Breast epithelium (tissue), 4 donors: ENCODE measurements at places on chromosomes 3 and 15. TPM values are rescaled to one million over a fixed set of nuclear protein-coding genes. Genes with fewer than 3 reads are reported as not detected.
A peak's percentile ranks its signal among the peaks of the same experiment; 100 is the strongest.

DNA sequence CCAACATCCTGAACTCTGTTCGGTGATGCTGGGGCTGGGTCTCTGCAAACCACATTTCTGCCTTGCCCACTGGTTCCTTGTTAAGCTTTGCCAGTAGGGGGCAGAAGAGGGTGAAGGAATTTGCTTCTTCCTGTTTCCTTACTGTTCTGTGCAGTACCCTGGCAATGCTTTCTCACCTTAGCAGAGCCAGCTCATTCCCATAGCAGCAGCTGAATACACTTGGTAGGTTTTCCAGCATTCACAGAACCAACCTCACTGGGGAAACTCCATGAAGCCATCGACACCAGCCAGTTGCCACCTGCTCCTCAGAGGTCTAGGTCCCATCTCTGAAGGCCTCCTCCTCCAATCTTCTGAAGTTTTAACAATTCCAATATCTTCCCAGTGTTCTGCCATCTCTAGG lies 308.4 kb downstream of the PDCD6IP start:
- no peaks in the 10 kb centered on the region for H3K36me3 ChIP-seq
- no peak overlapping the region for H3K4me3 ChIP-seq
- no peaks in the 10 kb centered on the region for H3K27me3 ChIP-seq
- DNase-seq = no peak
- H3K4me1 ChIP-seq = no peaks in the 10 kb centered on the region

GRCh38 chr3:23728601-23729117 lies 77.1 kb upstream of the UBE2E1 start:
- H3K27me3 ChIP-seq = no peaks in the 10 kb centered on the region
- H3K4me1 ChIP-seq = no peaks in the 10 kb centered on the region
- no peak overlapping the region for H3K27ac ChIP-seq
- H3K4me3 ChIP-seq = no peak overlapping the region
- H3K36me3 ChIP-seq = no peaks in the 10 kb centered on the region

DNA sequence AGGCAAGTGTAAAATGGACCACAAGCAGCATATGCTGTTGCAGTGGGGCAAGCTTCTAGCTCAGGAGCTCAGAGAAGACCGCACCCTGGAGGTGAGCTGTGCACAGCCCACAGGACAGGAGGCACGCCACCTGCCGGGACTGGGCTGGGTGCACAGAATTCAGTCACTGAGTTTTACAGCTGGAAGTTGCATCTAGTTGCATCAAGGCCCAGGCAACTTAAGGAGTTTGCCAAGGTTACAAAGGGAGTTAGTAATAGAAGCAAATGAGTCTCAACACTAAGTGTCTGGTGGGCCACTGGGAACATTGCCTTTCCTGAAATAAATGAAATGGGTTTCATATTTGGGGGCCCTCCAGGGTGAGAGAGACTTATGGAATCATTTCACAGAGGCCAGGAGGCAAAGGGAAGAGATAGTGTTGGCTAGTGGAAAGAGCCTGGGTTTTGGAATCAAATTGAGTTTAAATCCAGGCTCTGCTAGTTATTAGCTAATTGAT lies 36.0 kb upstream of the TIMP4 start:
- H3K4me3 ChIP-seq = no peak overlapping the region
- H3K36me3 ChIP-seq = no peaks in the 10 kb centered on the region
- no peaks in the 10 kb centered on the region for H3K27me3 ChIP-seq
- H3K4me1 ChIP-seq = no peaks in the 10 kb centered on the region
- DNase-seq = no peak

GRCh38 chr3:107525644-107526305 lies 3.0 kb downstream of the BBX start:
- no peaks in the 10 kb centered on the region for H3K27me3 ChIP-seq
- peak overlapping the region; percentile 91 for H3K4me3 ChIP-seq
- H3K4me1 ChIP-seq = no peaks in the 10 kb centered on the region
- H3K36me3 ChIP-seq = no peaks in the 10 kb centered on the region

DNA sequence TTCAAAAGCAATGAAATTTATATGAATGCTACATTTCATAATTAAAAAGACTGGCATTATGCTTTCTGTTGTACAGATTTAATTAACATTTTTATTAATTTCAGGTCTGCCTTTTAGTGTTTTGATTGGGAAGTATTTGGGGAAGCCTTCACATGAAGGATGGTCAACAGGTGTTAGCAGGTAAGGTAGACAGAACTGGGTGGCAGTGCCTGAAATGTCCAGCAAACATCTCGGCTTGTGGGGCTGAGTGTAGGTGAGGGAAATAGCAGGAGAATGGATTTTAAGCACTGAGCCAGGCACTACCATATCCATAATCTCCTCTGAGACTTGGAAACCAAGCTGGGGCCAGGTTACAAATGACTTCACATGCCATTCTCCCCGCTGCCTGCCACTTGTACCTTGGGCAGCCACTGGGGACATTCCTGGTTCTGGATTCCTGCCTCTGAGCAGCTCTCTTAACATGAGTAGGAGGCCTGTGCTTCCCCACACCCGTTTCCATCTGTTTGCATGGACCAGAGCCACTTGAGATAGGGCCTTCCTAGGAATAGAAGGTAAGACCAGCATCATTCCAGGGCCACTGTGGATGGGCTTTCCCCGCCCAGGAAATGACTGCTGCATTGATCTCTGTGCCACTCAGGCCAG lies 125.9 kb upstream of the HES1 start:
- no peaks in the 10 kb centered on the region for H3K36me3 ChIP-seq
- H3K27me3 ChIP-seq = no peaks in the 10 kb centered on the region
- no peak for DNase-seq
- H3K4me3 ChIP-seq = no peak overlapping the region
- no peaks in the 10 kb centered on the region for H3K4me1 ChIP-seq

GRCh38 chr15:80892414-80892813 lies 97.2 kb downstream of the MESD start:
- no peaks in the 10 kb centered on the region for H3K27me3 ChIP-seq
- no peak for DNase-seq
- no peak overlapping the region for H3K4me3 ChIP-seq

GRCh38 chr3:177374323-177374722 lies 177.0 kb upstream of the TBL1XR1 start:
- no peaks in the 10 kb centered on the region for H3K4me1 ChIP-seq
- H3K27ac ChIP-seq = no peak overlapping the region
- DNase-seq = no peak
- H3K36me3 ChIP-seq = no peaks in the 10 kb centered on the region
- H3K4me3 ChIP-seq = no peak overlapping the region

DNA sequence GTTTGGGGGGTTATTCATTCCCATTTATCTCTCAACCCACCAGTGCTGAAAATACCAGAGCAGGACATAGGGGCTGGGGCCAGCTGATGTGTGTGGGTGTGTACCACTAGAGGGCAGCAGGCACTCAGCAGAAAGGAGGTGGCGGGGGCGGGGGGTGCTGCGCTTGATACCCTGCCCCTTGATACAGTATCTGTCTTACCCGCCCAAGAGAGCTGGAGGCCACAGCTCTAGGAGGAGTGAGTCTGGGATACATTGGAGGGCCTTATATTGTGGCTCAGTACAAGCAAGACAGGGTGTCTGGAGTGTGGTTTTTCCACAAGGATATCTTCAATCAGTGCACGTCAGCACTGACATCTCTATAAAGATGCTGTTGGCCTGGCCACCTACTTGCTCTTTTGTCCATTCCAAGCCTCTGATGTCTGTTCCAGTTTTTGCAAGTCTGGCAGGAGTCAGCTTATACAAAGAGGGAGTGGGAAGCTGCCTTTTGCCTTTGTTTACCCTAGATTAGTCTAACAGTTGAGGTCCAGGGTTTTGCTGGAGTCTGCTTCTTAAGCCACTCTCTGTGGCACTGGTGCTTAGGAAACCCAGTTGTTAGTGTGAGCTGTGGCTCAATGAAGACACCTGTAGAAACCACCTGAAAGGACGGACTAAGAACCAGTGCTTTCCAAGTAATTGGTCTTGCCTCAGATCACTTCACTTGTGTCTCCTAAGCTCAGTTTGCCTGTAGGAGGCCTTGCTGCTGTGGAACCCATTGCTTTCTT lies 1.5 kb upstream of the RBM15B start:
- H3K4me1 ChIP-seq = peaks cover 39% of the 10 kb centered on the region
- no peak overlapping the region for H3K4me3 ChIP-seq
- H3K27ac ChIP-seq = no peak overlapping the region
- no peak for DNase-seq
- H3K36me3 ChIP-seq = no peaks in the 10 kb centered on the region

GRCh38 chr15:61281328-61281727 lies 52.2 kb upstream of the RORA start:
- H3K27me3 ChIP-seq = no peaks in the 10 kb centered on the region
- no peak overlapping the region for H3K4me3 ChIP-seq
- H3K4me1 ChIP-seq = no peaks in the 10 kb centered on the region
- DNase-seq = no peak
- no peaks in the 10 kb centered on the region for H3K36me3 ChIP-seq

- no peaks in the 10 kb centered on the region for H3K27me3 ChIP-seq
- DNase-seq = no peak
- no peak overlapping the region for H3K4me3 ChIP-seq
- H3K4me1 ChIP-seq = no peaks in the 10 kb centered on the region
Measured at GRCh38 chr3:163632722-163633121, 1445.6 kb downstream of the SI start.

GRCh38 chr3:194475978-194476377 lies 10.8 kb downstream of the ATP13A3 start:
- DNase-seq = no peak
- H3K27ac ChIP-seq = no peak overlapping the region
- no peaks in the 10 kb centered on the region for H3K4me1 ChIP-seq
- H3K27me3 ChIP-seq = no peaks in the 10 kb centered on the region
- H3K36me3 ChIP-seq = no peaks in the 10 kb centered on the region

- H3K36me3 ChIP-seq = no peaks in the 10 kb centered on the region
- H3K4me1 ChIP-seq = no peaks in the 10 kb centered on the region
- H3K27ac ChIP-seq = no peak overlapping the region
- H3K4me3 ChIP-seq = no peak overlapping the region
- DNase-seq = no peak
Measured at GRCh38 chr15:101827257-101827656, 15.3 kb downstream of the OR4F15 start.

DNA sequence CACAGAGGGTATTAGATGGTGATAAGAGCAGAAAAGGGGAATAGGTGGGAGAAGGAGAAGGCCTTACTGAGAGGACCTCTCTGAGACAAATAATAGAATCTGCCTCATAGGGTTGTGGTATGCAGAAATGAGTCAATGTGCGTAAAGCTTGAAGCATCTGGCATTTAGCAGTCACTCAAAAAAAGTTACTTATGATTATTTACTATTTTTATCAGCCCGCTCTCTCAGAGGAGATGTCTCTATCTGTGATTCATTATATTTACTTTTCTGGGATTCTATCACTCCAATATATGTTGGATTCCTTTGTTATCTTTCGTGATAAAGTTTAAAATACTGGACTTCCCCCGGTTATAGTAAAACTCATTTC lies 4.6 kb upstream of the TM4SF1 start:
- no peaks in the 10 kb centered on the region for H3K36me3 ChIP-seq
- H3K4me3 ChIP-seq = no peak overlapping the region
- no peak for DNase-seq
- H3K4me1 ChIP-seq = peaks cover 12% of the 10 kb centered on the region
- peak overlapping the region; percentile 19 for H3K27ac ChIP-seq

- H3K36me3 ChIP-seq = no peaks in the 10 kb centered on the region
- no peaks in the 10 kb centered on the region for H3K4me1 ChIP-seq
- H3K4me3 ChIP-seq = no peak overlapping the region
- no peak for DNase-seq
Measured at GRCh38 chr15:61742591-61742990, 317.7 kb downstream of the VPS13C start.

DNA sequence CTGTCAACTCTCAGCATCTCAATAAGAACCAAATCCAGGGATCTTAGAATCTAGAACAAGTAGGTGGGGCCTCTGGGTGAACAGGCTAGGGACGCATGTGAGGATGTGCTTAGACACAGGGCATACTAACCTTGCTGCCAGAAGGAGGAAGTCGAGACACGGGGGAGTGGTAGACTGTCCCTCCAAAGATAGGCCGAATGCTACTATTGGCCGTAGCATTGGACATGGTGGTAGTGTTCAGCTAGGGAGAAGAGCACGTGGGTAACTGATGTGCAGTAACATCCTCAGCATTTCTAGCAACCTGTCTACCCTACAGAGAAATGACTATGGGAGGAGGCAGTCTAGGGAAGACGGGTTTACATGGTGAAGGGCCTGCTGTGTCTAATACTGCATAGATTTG lies 15.6 kb downstream of the RCCD1 start:
- no peak overlapping the region for H3K27ac ChIP-seq
- no peaks in the 10 kb centered on the region for H3K4me1 ChIP-seq
- no peak overlapping the region for H3K4me3 ChIP-seq
- no peaks in the 10 kb centered on the region for H3K36me3 ChIP-seq
- H3K27me3 ChIP-seq = no peaks in the 10 kb centered on the region

- H3K27me3 ChIP-seq = no peaks in the 10 kb centered on the region
- DNase-seq = no peak
- H3K36me3 ChIP-seq = no peaks in the 10 kb centered on the region
- H3K4me3 ChIP-seq = no peak overlapping the region
Measured at GRCh38 chr15:39361497-39361896, 219.4 kb upstream of the THBS1 start.

- no peak for DNase-seq
- H3K4me3 ChIP-seq = no peak overlapping the region
- H3K36me3 ChIP-seq = no peaks in the 10 kb centered on the region
- no peaks in the 10 kb centered on the region for H3K27me3 ChIP-seq
- no peaks in the 10 kb centered on the region for H3K4me1 ChIP-seq
Measured at GRCh38 chr3:27813255-27813654, 91.1 kb upstream of the EOMES start.

DNA sequence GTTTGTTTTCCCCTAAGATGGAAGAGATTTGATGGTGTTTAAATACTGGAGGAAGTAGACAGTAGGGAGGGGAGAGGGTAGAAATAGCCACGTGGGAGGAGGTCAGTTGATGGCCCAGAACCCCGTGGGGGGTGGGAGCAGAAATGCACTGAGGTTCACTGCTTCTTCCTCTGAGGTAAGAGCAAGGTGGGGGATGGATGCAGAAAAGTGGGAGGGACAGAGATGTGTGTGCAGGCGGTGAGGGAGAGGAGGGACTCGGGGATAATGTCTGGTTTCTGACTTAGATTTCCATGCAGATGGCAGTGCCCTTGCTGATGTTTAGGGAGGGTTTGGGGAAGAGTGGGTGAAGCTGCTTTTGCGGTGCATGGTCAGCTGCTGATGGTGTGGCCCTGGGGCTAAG lies 102.9 kb downstream of the ARNT2 start:
- H3K36me3 ChIP-seq = no peaks in the 10 kb centered on the region
- H3K4me3 ChIP-seq = no peak overlapping the region
- peak overlapping the region; percentile 25 for H3K27ac ChIP-seq
- no peaks in the 10 kb centered on the region for H3K4me1 ChIP-seq

The CTXND1 gene
- total RNA-seq = not detected

The THBS1 gene
- 386 TPM for total RNA-seq

The EFCC1 gene
- 1.8 TPM for total RNA-seq

The TP63 gene
- total RNA-seq = 20.0 TPM

The SKOR1 gene
- total RNA-seq = 1.8 TPM

The DYNC1LI1 gene
- total RNA-seq = 35.7 TPM

The NR2E3 gene
- total RNA-seq = 1.6 TPM

The PDIA5 gene
- 11.0 TPM for total RNA-seq

The EPHA6 gene
- total RNA-seq = 1.2 TPM
